ENCODE measurements at places on chromosomes 6 and 20.

DNA sequence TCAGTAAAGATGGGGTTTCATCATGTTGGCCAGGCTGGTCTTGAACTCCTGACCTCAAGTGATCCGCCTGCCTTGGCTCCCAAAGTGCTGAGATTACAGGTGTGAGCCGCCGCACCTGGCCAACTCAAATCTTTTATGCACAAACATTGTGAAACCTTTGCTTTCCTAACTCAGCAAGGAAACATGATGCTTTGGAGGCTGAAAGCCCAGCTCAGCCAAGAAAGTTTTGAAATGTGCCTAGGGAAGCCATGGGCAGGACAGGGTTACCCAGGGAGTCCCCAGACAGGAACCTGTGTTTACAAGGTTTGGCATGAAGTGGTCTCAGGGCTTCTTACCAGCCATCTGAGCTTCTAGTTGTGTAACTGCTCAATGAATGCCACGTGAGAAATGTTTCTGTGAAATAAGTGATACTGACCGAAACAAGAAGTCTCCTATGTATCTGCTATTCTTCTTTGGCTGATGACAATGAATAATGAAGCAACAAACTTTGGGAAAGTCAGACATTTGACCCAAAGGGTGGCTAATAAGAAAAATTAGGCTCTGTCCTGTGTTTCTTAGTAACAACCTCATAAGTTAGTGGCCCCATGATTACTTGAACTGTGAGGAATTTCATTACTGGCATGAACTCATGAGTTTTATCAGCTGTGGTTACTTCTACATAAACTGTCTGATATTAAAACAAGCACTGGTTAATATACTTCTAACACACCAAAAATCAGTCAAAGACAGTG lies 163.5 kb downstream of the KIF6 start:
- DNase-seq, result no peak

GRCh38 chr6:35025232-35026188 lies 115.6 kb downstream of the TCP11 start:
- DNase-seq, result peak; percentile 53

DNA sequence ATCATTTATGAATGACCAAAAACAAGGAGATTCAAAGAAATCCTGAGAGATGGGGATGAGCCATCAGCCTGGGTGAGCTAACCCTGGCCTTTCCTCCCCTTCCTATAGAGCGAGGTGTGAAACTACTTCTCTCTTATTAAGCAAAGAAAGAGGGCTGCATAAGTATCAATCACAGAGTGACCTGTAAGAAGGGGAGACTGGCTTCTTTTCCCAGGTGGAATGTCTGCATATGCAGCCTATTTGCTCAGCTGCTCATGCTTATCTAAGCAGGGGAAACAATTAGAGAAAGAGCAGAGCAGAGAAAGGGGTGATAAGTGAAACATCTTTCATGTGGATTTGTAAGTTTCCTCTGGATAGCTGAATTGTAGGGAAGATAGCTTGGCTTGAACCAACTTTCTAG lies 160.0 kb downstream of the PKHD1 start:
- no peak for DNase-seq

DNA sequence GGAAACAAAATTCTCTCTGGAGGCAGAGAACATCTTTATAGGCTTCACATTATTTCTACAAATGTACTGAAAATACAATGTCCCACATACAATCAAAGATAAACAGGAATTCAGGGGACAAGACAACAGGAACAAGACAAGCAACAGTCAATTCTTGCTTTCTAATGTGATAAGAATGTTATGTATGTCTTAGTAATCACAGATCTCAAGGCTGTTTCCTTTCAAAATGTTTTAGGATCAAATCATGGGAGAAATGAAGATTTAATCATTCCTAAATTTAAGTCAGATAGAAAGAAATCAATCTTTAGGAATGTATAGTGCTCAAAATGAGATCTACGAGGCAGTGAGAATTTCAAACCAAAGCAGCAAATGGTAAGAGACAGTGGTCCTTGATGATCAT lies 32.1 kb downstream of the NEDD9 start:
- no peak for DNase-seq

DNA sequence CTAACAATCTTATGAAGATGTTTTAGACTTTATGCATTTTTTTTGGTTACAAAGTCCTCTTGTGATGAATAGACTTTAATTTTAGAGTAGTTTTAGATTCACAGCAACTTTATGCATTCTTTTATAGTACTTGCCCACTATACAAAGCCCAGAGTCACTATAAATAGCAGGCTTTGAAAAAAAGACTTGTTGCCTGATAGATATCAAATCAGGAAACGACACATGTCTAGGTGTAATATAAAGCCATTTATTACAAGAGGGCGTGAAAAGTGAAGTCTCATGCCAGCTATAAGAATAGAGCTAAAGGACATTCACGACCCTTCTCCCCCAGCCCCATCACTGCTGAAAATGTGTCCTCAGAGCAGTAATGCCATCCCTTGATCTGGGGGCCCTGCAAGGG lies 78.0 kb upstream of the MRPS10 start:
- DNase-seq, result no peak

- DNase-seq, result no peak
Measured at GRCh38 chr6:133899556-133899955, 10.6 kb downstream of the TCF21 start.

DNA sequence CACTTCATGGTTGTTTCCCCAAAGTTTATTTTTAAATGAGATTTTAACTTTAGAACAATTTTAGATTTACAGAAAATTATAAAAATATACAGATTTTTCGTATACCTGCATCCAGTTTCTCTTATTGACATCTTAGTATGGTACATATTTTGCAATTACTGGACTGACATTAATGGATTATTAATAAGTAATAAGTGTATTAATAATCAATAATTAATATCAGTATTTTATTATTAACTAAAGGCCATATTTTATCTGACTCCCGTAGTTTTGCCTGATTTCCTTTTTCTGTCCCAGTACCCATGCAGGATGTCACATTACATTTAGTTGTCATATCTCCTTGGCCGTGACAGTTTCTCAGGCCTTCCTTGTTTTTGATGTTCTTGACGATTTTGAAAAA lies 307.0 kb downstream of the C6orf118 start:
- no peak for DNase-seq

GRCh38 chr6:82073484-82073883 lies 174.1 kb downstream of the IBTK start:
- no peak for DNase-seq

- DNase-seq, result no peak
Measured at GRCh38 chr6:18565231-18565630, 178.1 kb downstream of the RNF144B start.

DNA sequence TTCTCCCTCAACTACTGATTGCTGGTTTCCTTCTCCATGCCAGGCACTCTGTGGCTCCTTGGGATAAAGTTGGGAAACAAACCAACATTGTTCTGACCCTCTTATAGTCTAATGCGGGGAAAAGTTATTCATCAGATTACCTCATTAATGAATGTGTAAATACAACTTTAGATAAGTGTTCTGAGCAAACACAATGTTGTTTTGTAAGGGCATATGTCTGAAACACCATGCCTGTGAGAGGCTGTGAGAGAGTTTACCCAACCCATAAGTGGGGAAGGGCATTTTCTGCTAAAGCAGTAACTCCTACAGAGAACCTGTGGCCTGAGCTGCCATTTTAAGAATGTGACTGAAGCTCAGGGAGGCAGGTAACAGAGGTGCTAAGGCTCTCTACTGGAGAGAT lies 283.5 kb downstream of the KHDC1L start:
- DNase-seq, result no peak

DNA sequence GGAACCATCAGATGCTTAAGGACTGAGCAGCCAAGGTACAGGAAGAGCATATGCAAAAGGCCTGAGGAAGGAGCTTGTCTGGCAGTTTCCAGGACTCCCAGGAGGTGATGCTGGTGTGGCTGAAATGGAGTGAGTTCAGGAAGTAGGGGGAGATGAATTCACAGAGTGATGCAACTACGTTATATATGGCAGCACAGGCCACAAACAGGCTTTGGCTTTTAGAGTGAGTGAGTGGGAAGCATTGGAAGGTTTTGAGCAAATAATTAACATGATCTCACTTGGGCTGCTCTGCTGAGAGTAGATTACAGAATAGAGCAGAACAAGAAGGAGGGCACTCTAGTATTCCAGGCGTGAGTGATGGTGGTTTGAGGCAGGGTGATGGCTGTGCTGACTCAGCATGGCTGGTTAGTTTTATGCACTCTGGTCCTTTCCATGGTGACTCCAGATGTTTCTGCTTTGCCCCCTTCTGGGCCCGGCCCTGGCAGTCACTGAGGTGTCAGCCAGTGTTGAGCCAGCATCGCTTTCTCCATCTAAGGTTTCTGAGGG lies 6.5 kb downstream of the BTN2A2 start:
- DNase-seq, result no peak

DNA sequence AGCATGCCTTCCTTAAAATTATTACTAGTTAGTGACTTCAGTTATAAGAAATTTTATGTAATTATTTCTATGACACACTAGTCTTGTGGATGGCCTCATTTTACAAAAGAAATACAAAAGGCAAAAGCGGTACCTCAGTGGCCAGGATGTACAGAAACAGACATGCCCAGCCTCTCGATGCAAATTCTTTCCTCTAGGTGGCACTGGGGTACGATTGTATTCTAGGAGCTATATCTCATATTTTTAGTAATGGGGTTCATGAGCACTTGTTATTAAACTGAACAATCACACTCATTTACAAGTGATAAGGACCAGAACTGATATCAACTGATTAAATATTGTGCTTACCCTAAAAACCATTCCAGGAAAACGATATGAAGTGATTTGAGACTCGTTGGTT lies 59.8 kb downstream of the SOD2 start:
- peak; percentile 20 for DNase-seq

- DNase-seq, result no peak
Measured at GRCh38 chr6:16568128-16568527, 193.1 kb downstream of the ATXN1 start.

- no peak for DNase-seq
Measured at GRCh38 chr20:47330933-47331708, 25.4 kb downstream of the ZMYND8 start.

DNA sequence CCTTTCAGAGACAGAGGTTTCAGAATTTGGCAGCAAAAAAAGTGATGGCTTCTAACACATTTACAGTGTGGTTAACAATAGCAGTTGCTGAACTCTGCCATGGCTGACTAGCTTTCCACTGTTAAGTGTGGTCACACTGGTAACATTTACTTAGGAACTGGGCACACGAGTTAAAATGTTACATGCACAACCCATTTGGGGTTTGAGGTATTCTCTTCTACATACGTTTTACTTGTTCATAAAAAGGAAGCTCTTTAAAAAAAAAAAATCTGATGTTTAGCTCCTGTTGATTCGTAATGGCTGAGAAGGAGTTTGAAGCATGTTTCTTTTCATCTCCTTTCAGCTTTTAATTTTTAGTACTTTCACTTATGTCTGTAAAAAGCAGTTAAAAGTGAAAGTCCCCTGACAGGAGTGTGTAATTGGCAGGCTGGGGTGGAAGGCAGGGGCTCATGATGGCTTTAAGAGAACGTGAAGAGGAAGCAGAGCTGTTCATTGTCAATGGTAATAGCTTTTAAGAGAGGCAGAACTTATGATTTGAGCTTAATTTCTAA lies 245.9 kb downstream of the FARS2 start:
- no peak for DNase-seq

- no peak for DNase-seq
Measured at GRCh38 chr20:3162080-3162611, 2.5 kb upstream of the FASTKD5 start.

DNA sequence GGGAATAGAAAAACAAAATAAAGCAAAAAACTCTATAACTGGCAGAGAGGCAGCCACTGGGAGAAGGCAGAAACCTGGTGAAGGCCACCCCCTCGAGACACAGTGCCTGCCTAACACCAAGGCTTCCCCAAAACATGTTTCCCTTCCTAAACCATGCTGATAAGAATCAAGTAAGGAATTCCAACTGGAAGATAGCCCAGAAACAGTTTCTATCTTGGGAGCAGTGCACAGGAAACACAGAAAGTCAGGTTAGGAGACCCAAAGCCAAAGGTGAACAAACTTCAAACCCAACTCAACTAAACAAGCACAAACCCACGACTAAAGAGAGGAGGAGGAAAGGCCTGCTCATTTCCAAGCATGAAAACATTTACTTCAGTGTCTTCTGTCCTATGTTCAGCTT lies 433.7 kb upstream of the RGS17 start:
- DNase-seq, result no peak

DNA sequence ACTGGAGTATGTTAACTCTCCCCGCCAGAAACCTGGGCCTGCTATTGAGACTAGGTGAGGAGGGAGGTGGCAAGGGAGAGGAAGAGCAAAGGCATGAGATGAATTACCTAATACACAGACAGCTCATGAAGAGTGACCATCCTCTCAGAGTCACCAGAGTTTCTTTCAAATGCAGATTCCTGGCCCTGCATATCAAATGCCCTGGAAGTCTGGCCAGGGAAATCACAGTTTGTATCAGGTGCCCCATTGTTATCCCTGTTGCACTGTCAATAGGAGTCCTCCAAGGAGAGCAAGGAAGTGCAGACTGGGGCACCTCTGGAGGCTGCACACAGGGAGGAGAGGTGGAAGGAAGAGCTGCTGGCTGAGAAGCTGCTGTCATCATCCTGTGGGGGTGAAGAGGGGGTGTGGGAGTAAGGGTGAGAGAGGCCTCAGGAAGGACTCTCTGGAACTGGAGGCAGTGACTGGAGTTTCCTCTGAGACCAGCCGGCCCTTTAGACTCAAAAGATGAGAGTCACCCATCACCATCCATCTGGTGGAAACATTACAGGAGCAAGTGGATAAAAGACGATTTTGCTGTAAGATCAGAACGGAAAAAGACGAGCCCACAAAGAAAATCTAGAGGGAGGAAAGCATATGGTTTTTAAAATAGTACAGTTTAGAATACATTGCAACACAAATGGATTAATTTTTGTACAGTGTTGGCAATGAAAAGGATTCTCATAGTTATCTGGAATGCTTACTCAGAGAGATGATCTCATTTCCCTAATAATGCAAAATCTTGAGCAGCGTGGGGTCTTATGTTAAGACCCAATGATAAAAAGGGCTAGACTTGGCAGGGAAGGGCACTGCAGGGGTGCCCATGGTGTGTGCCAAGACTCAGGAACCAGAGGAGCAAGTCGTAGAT lies 268.1 kb downstream of the UST start:
- DNase-seq, result peak; percentile 25

- DNase-seq, result no peak
Measured at GRCh38 chr6:4085332-4085700, 6.4 kb upstream of the FAM217A start.

- no peak for DNase-seq
Measured at GRCh38 chr20:63689046-63690002, 7.1 kb upstream of the TNFRSF6B start.

DNA sequence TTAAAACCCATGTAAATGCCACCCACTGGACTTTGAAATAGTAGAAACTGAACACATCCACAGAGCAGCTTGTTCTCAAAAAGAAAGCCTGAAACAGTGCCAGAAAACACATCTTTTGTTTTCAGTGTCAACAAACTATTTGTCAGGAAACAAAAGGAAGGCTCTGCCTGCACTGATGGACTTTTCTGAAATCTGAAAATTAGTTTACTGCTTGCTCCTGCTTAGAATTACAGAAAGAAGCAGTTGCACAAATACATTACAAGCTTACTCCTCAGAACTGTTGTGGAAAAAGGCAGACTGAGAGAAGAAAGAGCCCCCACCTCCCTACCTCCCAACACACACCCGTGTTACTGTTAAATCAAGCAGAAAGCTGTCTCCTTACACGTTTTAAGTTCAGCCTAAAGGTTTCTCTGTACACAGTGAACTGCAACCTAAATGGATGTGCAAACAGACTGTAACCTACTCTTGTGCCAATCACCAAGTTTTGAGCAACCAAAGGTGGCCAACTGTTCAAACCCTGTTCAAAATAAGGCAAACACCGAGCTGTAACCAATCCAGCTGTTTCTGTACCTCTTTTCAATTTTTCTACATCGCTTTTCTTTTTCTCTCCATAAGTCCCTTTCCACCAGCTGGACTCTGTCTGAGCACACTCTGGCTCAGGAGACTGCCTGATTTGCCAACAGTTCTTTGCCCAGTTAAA lies 43.7 kb downstream of the FRK start:
- no peak for DNase-seq
